Panc1 (cell line): ENCODE measurements at places on chromosomes 3 and 15.

DNA sequence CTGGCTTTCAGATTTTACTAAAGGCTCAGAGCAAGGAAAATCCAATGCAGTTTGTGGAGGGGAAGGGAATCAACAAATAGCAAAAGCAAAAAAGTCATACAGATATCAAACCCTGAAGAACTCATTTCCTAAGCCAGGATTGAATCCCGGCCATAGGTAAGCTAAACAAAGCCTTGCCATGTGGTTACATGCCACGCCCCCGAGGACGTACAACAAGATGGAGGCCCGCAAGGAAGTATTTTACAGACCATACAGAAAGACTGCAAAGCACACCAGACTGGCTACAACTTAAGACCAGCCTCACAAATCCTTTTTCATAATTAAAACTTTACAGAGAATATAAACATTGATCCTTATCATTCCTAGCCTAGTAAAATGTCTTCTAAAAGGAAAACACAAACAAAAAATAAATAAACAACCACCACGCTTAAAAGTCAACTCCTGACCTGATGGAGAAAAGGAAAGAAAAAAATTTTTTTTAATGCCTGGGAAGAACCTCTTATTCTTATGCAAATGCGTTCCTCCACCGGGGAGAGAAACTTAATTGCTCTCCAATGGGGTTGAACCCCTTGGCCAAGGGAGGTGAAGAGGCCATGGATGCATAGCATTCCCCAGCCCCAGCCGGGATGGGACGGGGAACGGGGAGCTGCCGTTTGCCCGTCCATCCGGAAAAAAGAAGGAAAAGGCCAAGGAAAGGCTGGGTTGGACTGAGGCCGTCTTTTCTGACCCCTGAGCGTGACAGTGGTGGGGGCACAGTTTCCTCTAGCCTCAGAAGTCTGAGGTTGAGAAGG lies 39.3 kb downstream of the IL1RAP start:
- no peak for DNase-seq

GRCh38 chr3:11610044-11610671 lies 33.6 kb downstream of the VGLL4 start:
- DNase-seq = no peak

DNA sequence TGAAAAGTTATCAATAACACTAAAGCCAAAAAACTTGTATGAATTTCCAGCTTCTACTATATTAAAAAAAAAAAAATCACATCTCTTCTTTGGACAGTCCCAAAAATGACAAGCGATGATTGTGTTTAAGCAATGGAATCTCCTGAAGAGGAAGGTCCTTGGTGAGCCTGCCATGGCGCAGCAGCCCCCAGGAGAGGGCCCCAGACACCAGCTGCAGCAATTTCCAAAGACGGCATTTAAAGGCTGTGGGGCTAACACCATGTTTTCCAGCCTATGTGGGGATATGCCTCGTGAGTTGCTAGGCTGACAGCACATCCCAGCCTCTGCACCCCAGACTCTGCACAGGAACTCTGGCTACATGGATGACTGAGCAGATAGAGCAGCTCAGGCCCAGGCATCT lies 14.7 kb downstream of the SKIC8 start:
- DNase-seq = no peak

GRCh38 chr15:27820722-27821121 lies 278.4 kb downstream of the OCA2 start:
- DNase-seq = no peak

DNA sequence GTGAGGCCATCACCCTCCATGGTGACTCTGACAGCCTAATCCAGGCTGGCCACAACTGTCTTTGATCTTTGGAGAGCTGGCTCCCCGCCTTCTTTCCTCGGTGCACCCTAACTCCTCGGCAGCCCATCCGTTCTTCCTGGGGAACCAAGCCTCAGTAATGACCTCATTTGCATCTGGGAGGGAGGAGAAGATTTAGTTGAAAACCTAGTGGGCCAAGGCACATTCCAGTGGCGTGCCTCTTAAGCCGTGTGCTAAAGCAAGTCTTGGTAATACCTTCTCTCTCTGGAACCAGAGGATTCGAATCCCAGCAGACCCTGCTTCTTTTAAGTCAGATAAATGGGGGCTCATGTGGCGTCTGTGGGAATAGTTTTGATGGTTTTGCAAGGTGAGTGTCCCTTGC lies 233.1 kb downstream of the EBLN2 start:
- DNase-seq = no peak

DNA sequence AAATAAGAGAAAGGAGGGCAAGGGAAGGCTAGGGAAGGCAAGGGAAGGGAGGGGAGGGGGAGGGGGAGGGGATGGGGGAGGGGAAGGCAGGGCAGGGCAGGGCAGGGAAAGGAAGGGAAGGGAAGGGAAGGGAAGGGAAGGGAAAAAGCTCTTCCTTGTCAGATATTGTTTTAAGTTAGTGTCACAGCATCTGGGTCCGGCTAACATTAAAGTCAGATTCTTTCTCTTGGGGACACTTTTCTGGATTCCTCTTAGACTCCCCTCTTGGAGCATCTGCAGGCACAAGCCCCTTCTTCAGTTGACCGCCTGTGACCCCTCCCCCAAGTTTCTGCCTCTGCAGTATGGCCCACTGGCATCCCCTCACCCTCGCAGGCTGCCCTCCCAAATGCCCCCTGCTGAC lies 26.0 kb downstream of the BFSP2 start:
- no peak for DNase-seq

GRCh38 chr3:130934442-130935089 lies 40.7 kb downstream of the ATP2C1 start:
- DNase-seq = no peak

- DNase-seq = no peak
These were observed 10.0 kb upstream of the ST6GAL1 start for GRCh38 chr3:186920301-186920700.

DNA sequence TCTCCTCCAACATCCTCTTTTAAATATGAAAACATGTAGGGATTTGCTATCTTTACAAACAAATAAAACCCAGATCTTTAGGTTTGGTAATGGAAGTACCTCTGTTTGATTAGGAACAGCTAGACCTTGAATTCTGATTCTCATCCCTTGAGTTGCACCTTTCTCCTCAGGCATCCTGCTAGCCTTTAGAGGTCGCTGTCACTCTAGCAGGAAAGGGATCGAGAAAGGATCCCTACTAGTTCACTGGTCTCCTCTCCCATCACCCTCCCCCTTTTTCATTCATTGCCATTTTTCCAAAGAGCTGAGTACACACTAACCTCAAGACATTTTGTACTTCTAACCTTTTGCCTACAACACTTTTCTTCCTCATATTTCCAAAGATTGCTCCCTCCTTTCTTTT lies 569.8 kb downstream of the RBMS3 start:
- DNase-seq = no peak

DNA sequence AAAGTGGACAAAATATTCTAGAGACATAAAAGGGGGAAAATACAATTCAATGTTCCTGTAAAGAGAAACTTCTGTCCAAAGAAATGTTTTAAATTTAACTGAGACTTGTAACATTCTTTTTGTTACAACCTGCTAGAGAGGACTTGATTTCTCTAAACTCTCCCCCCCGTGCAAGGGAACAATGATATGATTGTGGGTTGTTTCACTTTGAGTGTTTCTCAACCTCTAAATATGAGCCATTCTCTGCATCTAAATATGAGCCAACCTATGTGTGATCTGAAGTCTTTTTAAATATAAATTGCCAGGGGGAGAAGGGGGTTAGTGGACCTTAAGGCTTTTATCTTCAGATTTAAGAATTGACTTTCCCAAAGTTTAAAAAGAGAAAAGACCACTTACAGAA lies 14.6 kb downstream of the ZNF860 start:
- DNase-seq = no peak

DNA sequence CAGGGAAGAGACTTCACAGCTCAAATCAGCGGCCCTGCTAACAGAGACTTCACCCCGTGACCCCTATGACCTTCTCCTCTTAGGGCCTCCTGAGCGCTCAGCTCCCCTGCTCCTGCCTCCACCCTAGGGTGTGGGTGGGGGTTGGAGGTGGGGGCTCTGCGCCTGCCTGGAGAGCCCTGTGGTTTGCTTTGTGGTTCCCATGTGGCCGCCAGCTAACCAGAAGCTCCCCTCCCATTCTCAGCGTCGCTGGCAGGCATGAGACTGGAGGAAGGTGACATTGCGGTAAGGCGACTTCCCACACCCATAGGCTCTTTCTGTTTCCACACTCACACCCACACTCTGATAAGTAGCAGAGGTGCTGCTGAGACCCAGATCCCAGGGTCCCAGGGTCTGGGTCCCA lies 27.6 kb downstream of the XYLB start:
- DNase-seq = no peak

DNA sequence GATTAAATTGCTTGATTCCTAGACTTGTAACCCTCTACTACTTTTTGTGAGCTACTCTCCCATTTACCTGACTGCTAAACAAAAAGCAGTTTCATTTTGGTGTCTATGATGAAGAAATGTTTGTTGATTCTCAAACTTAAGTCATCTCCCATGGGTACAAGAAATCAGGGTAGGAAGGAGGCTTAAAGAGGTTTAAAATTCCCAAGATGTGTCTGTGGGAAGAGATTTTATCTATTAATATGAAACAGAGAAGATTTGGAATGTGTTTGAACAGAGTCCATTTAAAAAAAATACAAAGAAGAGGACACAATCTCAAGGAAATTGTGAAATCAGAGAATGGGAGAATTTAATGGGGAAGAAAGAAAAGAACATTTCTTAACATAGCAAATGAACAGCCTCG lies 14.8 kb downstream of the P3H2 start:
- DNase-seq = no peak

GRCh38 chr3:186923241-186923640 lies 7.1 kb upstream of the ST6GAL1 start:
- no peak for DNase-seq

DNA sequence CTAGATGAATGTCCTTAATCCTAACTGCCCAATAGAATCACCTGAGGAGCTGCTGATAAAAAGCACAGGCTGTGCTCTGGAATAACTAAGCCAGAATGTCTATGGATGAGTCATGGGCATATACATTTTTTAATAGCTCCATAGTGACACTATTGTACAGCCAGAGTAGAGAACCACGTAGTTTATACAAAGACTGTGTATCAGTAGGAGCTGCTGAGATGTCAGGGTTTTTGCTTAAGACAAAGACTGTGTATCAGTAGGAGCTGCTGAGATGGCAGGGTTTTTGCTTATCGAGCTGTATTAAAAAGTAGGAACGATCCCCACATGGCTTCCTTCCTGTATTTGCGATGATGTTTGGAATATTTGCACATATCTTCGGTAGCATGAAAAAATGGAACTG lies 137.4 kb downstream of the SV2B start:
- DNase-seq = no peak

DNA sequence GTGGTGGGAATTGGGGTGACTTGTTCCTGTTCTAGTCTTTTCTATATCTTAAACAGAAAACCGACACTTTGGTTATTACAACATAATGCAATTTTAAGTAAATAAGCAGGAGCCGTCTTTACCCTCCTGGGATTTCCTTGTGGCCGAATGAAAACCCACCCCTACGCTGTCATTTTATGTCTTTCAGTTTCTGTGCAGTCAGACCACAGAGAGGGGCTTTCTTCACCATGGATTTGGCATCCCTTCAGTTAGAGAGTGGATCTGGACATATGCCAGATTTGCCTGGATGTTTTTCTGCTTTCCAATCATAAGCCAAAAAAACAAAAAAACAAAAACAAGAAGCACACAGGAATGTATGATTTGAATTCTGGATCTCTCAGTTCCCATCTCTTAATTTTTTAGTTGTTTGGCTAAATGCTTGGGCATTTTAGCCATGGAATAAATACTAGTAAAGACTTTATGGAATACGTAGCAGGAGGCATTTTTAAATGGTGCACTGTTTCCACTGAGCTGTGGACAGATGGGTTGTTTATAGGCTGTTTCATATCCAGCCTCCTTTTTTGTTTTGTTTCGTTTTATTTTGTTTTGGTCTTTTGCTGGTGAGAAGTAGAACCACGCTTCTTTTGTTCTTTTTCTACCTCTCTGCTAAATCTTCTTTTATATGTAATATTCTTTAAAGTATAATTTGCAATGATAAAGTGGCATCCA lies 272.9 kb downstream of the FEZF2 start:
- no peak for DNase-seq

DNA sequence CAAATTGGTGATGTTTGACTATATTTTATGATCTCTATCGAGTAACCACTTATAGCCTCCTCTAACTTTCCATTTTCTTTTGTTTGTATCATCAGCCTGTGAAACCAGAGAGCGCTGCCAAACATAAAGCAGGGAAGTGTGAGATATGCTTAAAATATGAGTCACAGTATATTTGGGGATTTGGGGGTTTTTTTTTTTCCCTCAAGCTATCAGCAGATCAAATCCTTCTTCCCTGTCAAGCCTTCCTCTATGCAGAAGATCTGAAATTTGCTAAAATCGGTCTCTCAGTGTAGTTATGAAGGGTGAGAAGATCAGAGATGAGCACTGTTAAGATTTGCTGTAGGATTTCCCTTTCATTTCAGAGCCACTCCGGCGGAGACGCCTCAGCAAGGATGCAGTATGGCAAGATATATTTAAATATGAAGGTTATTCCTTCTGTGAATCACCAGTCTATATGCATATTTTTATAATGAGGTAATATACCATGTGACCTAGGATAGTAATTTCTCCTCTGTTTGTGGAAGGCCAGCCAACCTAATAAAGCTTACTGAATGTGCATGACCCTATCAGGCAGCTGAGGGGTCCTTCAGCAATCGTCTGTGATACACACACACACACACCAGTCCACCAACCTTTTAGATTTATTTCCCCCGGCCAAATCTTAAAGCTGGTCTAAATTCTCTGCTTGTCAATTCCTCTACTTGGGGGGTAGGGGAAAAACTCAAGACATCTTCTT lies 474.1 kb downstream of the FOXP1 start:
- DNase-seq = peak; percentile 42

DNA sequence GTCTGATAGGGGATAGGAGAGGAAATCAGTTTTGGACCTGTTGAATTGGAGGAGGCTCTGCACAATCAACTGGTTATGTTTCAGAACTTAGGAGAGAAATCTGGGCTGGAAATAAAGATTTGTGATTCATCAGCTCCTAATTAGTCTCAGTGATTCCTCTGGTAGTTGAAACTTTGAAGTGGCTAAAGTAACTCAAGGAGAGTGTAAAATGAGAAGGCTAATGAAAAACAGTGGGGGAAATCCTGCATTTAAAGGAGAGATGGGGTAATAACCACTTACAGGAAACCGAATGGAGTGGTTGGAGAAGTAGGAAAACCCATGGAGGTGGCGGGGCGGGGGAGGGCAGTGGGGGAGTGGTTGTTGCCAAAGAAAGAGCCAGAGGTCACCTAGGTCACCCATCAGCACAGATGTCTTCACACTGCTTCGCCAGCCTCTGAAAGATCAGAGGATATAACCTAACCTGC lies 32.6 kb downstream of the MAP2K5 start:
- DNase-seq = no peak

DNA sequence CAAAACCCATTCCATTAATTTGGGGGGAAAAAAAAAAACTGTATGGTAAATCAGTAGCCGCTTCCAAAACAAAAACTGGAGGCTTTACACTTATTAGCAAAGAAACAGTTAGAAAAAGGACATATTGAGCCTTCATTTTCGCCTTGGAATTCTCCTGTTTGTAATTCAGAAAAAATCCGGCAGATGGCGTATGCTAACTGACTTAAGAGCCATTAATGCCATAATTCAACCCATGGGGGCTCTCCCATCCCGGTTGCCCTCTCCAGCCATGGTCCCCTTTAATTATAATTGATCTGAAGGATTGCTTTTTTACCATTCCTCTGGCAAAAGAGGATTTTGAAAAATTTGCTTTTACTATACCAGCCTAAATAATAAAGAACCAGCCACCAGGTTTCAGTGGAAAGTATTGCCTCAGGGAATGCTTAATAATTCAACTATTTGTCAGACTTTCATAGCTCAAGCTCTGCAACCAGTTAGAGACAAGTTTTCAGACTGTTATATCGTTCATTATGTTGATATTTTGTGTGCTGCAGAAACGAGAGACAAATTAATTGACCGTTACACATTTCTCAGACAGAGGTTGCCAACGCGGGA lies 9.4 kb upstream of the RPL24 start:
- no peak for DNase-seq
